ENCODE measurements at places on chromosomes 12 and 14. TPM values are rescaled to one million over a fixed set of nuclear protein-coding genes. Genes with fewer than 3 reads are reported as not detected.

Gene MYG1
- total RNA-seq, result 44.3 TPM

Gene TSPAN19
- 0.56 TPM for total RNA-seq

Gene TCTN2
- total RNA-seq, result 29.5 TPM

GRCh38 chr12:93813972-93814821 lies 137.0 kb downstream of the CRADD start:
- DNase-seq, result no peak

- no peak for DNase-seq
Observed at GRCh38 chr14:76883447-76883846, 57.2 kb downstream of the LRRC74A start.

- DNase-seq, result no peak
Observed at GRCh38 chr12:28222081-28222700, 31.9 kb downstream of the CCDC91 start.

GRCh38 chr14:103613517-103613916 lies 15.5 kb upstream of the KLC1 start:
- no peak for DNase-seq

DNA sequence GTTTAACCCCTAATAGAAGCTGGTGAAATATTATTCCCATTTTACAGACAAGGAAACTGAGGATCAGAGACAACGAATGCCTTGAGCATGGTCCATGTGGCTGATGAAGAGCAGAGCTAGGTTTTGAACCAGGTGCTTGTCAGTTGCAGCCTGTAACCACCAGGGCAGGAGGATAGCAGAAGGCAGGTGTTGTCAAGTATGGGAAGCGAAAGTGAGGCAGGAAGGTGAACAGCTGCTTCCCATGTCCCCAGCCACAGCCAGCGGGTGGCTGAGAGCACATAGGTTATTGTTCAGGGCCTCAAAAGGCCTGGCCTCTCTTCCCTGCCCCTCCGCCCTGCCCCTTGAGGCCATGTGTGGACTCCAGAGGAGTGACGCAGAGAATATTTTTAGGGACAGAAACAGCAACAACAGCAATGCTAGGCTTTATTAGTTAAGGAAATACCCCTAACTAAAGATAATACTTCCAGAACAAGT lies 39.6 kb downstream of the IQSEC3 start:
- no peak for DNase-seq

Measured in type B pancreatic cell (in vitro differentiated cells).